ENCODE measurements at places on chromosomes 2 and 18.

GRCh38 chr2:3654011-3654410, 4.0 kb upstream of the ALLC start:
- no peak for DNase-seq

- no peak for DNase-seq
Observed at GRCh38 chr2:88216641-88217040, 46.5 kb downstream of the THNSL2 start.

DNA sequence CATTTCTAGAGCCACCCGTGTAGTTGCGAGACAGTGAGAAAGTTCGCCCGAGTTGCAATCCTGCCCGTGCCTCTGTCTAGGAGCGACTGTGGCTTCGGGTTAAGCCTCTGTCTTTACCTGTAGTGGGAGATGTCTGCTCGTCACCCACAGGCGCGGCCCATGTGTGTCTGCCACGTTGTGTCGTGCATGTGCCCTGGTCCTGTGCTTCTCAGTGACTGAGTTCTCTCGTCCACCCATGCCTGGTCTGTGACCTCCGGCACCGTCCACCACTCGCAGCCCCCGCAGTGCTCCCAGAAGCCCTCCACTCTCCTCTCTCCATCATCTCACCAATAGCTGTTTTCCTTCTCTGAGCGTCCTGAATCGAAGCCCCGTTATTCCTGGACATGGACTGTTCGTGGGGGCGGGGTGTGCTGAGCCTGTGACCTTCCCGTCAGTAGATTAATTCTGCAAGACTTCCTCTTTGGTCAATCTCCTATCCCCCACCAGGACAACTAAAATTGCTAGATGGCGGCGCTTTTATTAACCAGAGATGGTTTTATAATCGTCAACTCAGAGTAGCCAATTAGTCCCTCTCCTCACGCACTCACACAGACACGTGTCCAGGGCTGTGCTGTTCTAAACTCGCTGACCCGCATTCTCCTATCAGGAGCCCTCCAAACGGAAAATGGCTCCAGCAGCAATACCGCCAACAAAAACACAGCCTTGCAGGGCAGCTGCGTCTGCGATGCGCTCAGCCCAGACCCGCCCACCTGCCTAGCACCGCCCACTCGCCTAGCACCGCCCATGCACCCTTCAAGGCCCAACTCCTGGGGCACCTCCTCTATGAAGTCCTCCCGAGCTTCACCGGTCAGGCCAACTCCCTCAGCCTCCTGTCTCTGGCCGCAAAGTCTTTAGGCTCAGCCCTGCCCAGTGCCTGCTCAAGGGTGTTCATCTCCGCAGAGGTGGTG, 119.4 kb downstream of the TWIST2 start:
- no peak for DNase-seq

- DNase-seq: no peak
Observed at GRCh38 chr2:38526195-38526594, 76.5 kb downstream of the HNRNPLL start.

DNA sequence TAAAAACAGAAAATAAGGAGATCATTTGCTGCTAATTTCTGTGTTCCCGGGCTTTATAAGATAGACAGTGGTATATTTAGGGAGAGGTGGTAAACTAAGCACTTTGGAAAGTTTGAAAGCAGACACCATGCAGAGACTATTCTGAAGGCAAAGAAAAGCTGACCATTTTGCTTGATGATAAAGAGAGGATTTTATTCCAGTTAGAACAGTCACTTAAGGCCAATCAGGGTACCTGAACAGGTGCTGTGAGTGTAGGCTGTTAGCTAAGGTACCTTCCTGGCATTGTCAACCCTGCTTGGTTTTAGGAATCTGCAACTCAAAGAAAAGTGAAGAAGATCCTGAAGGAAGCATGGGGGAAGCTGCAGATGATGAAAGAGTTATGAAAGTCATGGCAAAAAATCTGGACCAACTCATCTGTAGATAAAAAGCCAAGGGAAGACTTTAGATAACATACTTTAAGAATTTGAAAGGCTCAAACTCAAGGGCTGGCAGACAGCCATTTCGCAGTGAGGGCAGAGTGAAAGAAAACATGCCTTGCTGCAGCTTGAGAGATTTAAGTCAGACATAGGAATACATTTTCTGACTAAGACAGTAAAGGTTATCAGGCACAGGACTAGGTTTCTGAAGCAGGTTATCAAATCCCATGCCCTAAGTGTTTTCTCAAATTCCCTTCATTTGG, 80.1 kb upstream of the ARL5A start:
- DNase-seq: no peak

GRCh38 chr2:36834731-36835524, 131.4 kb downstream of the STRN start:
- no peak for DNase-seq

DNA sequence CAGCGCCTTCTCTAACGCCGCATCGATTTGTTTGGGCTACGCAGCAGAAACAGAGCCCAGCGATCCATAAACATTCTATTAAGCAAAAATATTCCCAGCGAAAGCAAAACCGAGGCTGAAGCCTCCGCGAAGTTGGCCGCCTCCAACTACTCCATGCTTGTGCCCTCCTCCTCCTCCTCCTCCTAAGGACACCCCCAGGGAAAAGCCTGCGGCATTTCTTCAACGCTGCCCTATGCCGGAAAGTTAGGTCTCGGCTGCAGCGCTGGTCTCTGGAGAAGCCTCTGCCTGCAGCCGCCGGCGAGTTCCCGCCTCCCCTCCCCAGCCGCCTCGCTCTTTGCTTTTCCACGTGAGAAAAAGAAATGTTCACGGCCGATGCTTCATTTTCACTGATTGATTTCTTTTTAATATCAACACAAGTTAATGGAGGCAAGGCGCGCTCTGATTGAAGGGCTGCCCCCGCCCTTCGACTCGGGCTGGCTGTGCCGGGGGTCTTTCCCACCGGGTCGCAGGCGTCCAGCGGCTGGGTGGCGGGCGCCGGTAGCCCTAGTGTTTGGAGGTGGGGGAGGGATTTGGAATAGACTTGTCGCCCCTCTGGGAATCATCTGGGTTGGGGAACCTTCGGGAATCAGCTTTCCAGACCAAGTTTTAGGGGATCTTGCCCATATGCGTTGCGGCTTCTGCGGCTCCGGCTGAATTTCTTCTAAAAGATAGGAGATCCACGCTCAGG, 3.9 kb downstream of the NRP2 start:
- no peak for DNase-seq

DNA sequence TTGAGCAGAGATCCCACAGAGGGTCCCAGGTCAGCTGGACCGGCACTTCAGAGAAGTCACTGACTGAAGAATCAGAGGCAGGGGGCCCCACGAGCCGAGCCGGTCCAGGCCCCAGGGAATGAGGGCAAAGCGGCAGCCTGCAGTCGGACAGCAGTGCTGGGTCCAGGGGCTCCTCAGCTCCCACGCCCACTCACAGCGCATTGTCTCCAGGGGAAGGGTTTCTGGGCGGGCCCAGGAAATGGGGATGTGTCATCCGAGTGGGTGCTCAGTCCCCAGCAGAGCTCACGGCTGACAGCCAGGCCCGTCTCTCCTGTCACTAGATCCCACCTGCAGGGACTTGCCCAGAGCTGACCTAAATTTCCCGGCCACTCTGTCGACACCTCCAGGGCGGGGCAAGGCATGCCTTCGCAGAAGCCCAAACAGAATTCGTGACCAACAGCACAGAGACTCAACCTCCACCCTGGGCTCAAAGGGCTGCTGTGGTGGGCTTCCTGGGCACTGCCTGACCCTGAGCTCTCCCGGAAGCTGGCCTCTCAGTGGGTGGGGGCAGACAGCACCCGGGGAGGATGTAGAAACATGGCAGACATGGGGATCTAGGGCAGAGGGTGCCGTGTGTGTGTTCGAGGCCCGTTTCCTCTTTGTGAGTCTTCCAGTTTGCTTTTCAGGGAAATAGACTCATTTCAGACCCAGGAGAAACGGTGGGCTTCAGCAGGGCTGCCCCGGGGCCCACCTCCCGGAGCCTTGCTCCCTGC, 42.1 kb upstream of the TAF1B start:
- peak; percentile 72 for DNase-seq

DNA sequence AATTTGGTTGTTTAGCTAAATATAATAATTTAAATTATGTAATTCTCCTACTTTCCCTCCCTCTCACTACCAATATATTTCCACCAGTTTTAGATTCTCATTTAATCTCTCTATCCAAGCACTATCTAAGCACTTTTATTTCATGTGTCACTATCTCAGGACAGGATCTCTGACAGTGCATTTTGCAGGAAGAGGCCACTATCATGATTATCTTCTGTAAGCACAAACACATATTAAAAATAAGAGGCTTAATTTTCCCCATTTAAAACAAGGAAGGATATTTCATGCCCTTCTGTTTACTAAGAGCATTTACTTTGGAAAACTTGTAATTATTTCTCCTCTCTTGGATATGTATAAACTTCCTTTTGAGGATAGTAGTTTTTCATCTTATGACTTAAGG, 726.2 kb upstream of the ZNF804A start:
- DNase-seq: no peak

- DNase-seq: no peak
Observed at GRCh38 chr18:59079264-59079663, 60.4 kb upstream of the SEC11C start.

GRCh38 chr2:97913846-97914245, 81.9 kb downstream of the TMEM131 start:
- no peak for DNase-seq

GRCh38 chr2:10462178-10463083, 14.3 kb upstream of the ODC1 start:
- no peak for DNase-seq

Data from T-helper 22 cell (primary cell).